ENCODE measurements at places on chromosomes 12 and 14. TPM values are rescaled to one million over a fixed set of nuclear protein-coding genes. Genes with fewer than 3 reads are reported as not detected.

RNASE3 gene
- not detected for polyA plus RNA-seq

LRRC9 gene
- polyA plus RNA-seq = not detected

KRT82 gene
- not detected for polyA plus RNA-seq

ANO4 gene
- not detected for polyA plus RNA-seq

KCNC2 gene
- not detected for polyA plus RNA-seq

ISCA2 gene
- 31.9 TPM for polyA plus RNA-seq

RTL1 gene
- polyA plus RNA-seq = not detected

DPY19L2 gene
- polyA plus RNA-seq = 0.46 TPM

SLCO1A2 gene
- not detected for polyA plus RNA-seq

GPR137C gene
- polyA plus RNA-seq = 0.50 TPM

GUCY2C gene
- 0.05 TPM for polyA plus RNA-seq

ASCL1 gene
- 0.92 TPM for polyA plus RNA-seq

ZDHHC22 gene
- 0.08 TPM for polyA plus RNA-seq

TCL1B gene
- not detected for polyA plus RNA-seq

CIROP gene
- polyA plus RNA-seq = not detected

FOXM1 gene
- polyA plus RNA-seq = 10.5 TPM

PLEKHD1 gene
- 0.15 TPM for polyA plus RNA-seq

PTGDR gene
- not detected for polyA plus RNA-seq

WNT1 gene
- not detected for polyA plus RNA-seq

KRT2 gene
- polyA plus RNA-seq = not detected

INHBC gene
- not detected for polyA plus RNA-seq

SDR9C7 gene
- not detected for polyA plus RNA-seq

ESYT1 gene
- polyA plus RNA-seq = 8.6 TPM

SYNDIG1L gene
- polyA plus RNA-seq = not detected

SUOX gene
- 14.3 TPM for polyA plus RNA-seq

TAS2R20 gene
- polyA plus RNA-seq = not detected

SIX4 gene
- 1.5 TPM for polyA plus RNA-seq

DGLUCY gene
- 24.1 TPM for polyA plus RNA-seq

Data from stomach (tissue), 19 donors.